ENCODE measurements at places on chromosomes 5 and 9. TPM values are rescaled to one million over a fixed set of nuclear protein-coding genes. Genes with fewer than 3 reads are reported as not detected.

DNA sequence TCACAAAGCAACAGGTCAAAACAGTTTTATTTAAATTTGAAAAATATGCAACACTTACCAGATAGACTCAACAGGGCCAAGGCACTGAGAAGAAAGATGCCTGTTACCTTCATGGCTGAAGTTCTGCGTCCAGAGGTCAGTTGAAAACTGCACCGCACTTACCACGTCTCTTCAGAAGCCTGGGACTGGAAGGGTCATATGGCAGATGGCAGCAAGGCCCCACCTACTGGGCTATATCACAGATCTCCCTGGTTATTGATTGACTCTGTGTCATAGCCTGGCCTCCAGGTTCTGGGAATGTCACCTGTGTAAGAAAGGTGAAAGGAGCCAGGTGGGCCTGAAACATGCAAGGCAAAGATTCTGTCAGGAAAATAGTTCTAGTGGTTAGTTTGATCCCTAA lies at the start of gene SPINK1:
SPINK1 (minus strand) TSS at position 207 of the 400 bp plus-strand sequence; CDS start at position 113, 94 bp downstream.
- no peak for DNase-seq

DNA sequence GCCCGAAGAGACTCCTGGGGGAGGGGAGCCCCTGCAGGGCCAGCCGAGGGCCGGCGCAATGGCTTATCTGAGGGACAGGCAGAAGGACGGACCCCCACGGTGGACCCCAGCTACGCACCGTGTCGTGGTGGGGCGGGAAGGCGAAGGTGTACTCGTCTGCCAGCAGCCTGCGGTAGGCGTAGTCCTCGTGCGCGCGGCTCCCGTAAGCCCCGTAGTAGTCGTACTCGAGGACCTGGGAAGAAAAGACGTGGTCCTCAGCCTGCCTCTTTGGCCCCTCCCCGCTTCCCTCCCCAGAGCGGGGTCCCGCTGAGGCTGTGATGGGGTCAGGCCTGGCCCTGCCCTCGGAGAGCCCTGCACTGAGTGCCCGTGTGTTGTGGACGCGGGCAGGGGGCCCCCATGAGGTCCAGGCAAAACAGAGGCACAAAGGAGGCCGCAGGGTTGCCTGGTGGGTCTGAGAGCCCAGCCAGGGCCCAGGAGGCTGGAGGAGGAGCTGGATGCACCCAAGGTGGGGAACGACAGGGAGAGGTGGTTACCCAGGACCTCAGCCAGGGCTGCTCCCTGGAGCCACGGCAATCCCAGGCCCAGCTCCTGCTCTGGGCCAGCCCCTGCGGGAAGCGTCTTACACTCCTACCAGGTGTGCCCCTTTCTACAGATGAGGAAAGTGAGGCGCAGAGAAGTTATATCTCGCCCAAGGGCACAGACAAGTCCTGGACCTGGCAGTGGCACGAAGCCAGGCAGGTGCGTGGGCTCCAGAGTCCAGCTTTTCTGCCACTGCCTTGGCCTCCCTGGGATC lies 35.2 kb downstream of the SARDH start:
- no peak for DNase-seq

DNA sequence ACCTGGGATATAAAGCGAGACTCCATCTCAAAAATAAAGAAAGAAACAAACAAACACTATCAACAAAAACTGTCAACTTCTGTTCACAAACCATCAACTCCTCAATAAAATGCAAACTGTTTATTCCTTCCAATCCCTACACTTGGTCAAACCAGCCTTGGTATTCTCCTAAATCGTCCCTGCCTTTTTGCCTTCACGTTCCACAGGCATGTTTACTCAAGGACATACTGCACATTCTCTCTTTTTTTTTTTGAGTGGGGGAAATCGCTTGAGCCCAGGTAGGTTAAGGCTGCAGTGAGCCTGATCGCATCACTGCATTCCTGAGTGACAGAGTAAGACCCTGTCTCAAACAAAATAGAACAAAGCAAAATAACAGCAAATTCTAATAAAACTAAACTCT lies 13.0 kb downstream of the UBAP2 start:
- no peak for DNase-seq

- peak; percentile 100 for DNase-seq
Measured at GRCh38 chr5:418162-419121, 24.5 kb upstream of the EXOC3 start.

Gene QRFP
- total RNA-seq = not detected

- DNase-seq = peak; percentile 3
Measured at GRCh38 chr5:160792281-160792680, 59.7 kb downstream of the ATP10B start.

Gene SPACA9
- total RNA-seq = 4.1 TPM

DNA sequence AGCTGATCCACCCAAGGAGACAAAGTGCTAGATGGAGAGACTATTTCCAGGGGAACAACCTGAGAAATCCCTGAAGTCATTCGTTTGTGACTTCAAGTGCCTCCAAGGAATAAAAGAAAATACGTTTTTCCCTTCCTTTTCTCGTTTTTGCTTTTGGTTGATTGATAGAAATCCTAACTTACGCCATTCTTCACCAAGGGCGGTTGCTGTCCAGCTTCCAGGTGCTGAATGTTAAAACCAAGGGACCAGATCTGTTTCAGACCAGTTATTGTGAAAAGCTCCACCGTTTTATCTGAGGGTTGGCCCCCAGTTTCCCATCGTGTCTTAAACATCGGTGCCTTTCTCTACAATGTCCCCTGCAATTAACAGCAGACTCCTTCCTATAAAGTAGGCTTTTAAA lies 600.7 kb upstream of the SGCD start:
- no peak for DNase-seq

Gene HAVCR2
- 0.06 TPM for total RNA-seq

Gene ACOT12
- not detected for total RNA-seq

GRCh38 chr5:176166427-176166826 lies 71.8 kb upstream of the SIMC1 start:
- peak; percentile 39 for DNase-seq

Gene NEK6
- total RNA-seq = 72.6 TPM

Gene CARTPT
- not detected for total RNA-seq

Gene SDHA
- total RNA-seq = 72.8 TPM

Gene ARHGEF28
- total RNA-seq = 90.0 TPM

- DNase-seq = no peak
Measured at GRCh38 chr5:146580237-146580636, 64.2 kb upstream of the GPR151 start.

DNA sequence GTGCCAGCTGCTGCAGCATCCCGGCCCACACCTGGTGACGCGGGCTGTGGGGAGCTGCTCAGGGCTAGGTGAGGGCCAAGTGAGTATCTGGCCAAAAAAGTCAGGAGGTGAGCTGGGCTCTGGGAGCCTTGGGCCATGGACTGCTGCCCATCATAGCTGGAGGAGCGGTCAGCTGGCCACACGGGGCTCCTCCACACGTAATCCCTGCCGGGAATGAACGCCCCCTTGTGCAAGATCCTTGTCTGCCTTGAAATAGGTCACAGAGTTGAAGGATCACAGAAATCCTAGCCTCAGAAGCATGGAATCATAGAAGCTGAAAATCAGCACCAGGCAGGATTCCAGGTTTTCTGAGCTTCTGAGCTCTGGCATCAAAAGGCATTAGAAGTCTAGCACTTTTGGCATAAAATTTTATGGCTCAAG lies 16.8 kb upstream of the COL27A1 start:
- no peak for DNase-seq

- DNase-seq = no peak
Measured at GRCh38 chr9:79663300-79663699, 91.5 kb downstream of the TLE4 start.

DNA sequence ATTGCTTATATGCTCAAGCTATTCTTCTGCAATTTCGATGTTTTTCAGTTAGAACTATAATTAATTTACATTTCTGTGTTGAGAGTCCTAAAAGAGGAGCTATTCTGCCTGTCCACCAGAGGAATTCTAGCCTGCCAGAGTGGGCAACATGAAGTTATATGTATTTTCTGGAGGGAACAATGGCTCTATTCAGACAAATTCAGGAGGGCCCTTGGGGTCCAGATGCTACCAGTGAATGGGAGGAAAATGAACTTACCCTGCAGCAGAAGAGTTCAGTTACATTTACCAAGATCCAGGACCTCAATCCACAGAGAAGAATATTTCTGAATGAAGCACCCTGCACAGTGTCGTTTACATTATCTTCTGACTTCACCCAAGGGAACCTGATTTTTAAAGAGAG lies 80.7 kb downstream of the ITGA1 start:
- no peak for DNase-seq

GRCh38 chr5:127060470-127060985 lies 12.8 kb downstream of the C5orf63 start:
- no peak for DNase-seq

- DNase-seq = no peak
Measured at GRCh38 chr5:1368236-1368635, 23.3 kb upstream of the CLPTM1L start.

Gene MVB12B
- total RNA-seq = 4.8 TPM

DNA sequence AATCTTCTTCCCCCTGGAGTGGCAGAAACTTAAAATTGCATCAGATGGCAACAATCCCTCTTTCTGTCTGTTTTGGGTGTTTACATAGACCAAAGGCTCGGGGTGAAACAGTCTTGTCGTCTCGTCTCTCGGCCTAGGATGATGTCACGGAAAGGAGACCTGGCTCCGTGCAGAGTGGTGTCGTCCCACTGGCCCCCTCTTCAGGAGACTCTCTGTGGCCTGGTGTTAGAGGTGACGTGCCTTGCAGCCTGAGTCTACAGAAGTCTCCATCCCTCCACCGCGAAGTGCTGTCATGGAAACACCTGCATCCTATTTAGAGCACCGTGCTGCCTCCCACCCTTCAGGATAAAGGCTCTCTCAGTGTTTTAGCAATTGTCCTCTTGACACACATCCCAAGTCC lies 409.7 kb downstream of the IRX1 start:
- no peak for DNase-seq

GRCh38 chr5:172091956-172092732 lies 85.7 kb upstream of the FBXW11 start:
- no peak for DNase-seq

GRCh38 chr9:126704157-126704891 lies 90.6 kb downstream of the LMX1B start:
- DNase-seq = peak; percentile 34

Gene GAS1
- total RNA-seq = 159 TPM

GRCh38 chr9:20722221-20722620 lies 38.2 kb downstream of the FOCAD start:
- no peak for DNase-seq

Data from LHCN-M2 (cell line).